Stimulated activated CD4-positive, alpha-beta T cell treated with anti-CD3 and anti-CD28 coated beads, TNF-alpha, amount 100 ng/mL, for 1 hour (primary cell): ENCODE measurements at places on chromosomes 2 and 18.

- no peak for DNase-seq
These were observed 9.6 kb downstream of the PPP1R1C start for GRCh38 chr2:181995289-181995688.

DNA sequence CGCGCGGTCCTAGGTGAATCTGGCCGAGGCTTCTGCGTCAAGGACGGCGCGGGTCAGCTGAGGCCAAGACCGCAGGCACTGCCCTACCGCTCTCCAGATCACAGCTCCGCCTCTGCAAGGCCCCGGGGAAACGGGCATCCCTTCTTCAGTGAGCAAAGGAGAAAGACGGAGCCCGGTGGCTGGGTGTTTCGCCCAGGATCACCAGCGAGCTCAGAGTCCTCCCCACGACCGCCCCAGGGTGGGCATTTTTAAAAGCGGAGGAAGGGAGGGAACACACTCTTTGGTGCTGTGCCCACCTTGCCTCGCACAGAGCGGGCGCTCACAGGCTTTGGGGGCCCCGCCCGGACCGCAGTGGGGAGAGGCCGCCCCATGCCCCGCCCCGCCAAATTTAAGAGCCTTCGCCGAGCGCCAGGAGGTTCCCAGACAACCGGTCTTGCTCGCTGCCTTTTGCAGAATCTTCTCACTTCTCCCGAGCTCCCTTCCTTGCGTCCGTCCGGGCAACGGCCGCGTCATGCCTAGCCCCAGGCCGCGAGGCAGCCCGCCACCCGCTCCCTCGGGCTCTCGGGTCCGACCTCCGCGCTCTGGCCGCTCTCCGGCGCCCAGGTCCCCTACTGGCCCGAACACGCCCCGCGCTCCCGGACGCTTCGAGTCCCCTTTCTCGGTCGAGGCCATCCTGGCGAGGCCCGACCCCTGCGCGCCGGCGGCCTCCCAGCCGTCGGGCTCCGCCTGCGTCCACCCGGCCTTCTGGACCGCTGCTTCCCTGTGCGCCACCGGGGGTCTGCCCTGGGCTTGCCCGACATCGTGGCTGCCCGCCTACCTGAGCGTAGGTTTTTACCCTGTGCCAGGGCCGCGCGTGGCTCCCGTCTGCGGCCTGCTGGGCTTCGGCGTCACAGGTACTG lies at the start of gene NOTO:
NOTO (plus strand) TSS at position 419 of the 899 bp plus-strand sequence; CDS start at position 512, 93 bp downstream.
- DNase-seq = no peak

DNA sequence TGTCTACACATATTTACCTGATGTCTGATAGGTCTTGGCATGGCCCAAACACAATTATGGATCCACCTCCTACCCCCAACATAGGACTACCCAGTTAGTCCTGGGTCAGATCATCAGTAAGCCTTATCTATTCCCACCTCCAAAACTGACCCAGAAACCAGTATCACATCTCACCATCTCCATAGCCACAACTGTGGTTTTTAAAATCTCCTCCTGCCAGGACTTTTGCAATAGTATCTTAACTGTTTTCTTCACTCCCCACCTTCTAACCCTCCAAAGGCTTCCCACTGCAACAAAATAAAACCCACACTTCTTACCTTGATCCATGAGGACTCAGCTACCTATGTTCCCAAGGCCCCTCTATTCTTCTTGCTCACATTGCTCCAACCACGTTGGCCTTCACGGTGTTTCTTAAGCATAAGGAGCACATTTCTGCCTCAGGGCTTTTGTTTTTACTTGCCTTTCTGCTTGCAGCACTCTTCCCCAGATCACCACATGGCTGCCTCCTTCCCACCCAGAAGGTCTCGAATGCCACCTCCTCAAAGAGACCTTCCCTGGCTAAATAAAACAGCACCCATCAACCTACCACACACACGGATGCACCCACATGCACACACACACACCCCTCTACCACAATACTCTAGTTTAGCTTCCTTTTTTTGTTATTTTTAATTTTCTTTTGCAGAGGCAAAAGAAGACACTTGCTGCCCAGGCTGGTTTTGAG lies 125.9 kb upstream of the SLC1A4 start:
- no peak for DNase-seq

- no peak for DNase-seq
These were observed 120.5 kb downstream of the ZFP36L2 start for GRCh38 chr2:43105586-43106558.

DNA sequence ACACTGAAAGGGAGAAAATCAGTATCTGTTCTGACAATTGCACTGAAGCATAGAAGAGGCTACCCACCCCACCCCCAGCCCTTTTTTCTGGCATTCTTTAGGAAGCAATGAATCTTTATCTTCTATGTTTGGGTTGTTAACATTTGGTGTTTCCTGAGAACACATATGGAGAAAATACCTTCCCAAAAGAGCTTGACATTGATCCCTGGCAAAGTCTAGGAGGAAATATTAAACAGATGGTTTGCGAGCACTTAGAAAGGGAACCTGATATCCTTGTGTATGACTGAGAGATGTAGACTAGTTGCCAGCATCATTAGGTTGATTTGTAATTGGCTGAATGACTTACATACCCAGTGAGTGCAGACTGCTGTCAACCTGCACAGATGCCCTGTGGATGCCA lies 42.9 kb downstream of the DOK1 start:
- no peak for DNase-seq

GRCh38 chr2:191050640-191050987 lies 36.6 kb upstream of the STAT1 start:
- no peak for DNase-seq

GRCh38 chr2:222973733-222974132 lies 78.3 kb upstream of the KCNE4 start:
- DNase-seq = no peak

GRCh38 chr2:54030806-54031205 lies 60.0 kb upstream of the PSME4 start:
- no peak for DNase-seq

DNA sequence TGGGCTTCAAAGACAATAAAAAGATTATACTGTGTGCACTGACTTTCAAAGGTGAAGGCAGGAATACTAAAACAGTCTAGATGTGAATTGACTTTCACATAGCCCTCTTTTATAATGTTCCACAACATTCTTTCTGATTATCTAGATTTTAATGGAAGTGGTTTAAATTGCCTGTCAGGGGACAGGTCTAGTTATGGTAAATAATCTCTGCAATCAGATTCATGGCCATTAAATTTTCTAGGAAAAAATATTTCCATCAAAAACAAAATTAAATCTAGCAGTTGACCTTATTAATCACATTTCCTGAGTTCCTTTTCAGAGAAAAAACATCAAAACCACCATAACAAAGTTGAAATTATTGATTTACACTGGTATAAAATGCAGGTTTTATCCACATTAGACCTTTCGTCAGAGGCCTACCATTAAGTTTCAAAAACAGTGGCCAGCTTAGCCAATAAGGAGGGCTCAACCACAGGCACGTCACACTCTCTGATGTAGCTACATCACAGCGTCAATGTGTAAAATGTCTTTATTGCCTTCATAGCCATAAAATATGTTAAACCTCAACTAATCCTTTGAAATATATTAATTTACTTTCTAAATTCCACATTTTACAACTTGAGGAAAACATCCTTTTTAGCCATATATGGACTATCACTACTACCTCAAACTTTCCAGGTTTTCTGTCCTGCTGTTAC lies 79.4 kb downstream of the NOL10 start:
- no peak for DNase-seq

- DNase-seq = no peak
These were observed 151.9 kb downstream of the RAB3GAP1 start for GRCh38 chr2:135203944-135204343.

- DNase-seq = no peak
These were observed 317.0 kb upstream of the MYT1L start for GRCh38 chr2:2648094-2648493.

DNA sequence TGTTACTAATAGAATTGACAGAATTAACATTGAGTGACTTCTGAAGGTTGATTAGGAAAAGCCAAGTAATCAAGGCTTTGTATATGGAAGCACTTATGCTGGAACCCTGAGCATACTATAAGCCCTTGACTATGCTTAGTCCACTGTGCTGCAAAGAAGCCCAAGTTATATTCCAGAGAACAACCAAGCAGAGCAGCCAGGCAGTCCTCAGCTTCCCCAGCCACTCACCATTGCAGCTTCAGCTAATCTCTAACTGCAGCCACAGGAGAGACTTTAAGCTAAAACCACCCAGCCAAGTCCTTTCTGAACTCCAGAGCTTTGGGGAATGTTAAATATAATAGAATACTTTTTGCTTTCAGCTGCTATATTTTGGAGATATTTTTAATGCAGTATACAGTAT lies 164.4 kb upstream of the VWC2L start:
- DNase-seq = no peak

DNA sequence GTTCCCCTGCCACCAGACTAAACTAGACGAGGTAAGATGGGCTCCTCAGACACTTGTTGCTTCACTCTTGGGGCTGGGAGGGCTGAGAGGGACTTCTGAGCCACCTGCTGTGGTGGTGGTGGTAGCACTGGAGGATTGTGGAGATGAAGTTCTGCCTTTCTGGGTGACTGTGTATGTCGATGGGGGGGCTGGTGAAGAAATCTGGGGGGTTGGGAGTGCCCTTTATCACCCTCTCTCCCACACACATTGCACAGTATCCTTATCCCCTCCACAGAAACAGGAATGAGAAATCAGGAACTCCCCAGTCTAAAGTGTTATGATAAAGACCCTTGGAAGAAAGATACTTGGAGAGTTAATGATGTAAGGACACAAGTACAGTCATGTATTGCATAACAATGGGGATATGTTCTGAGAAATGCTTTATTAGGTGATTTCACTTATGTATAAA lies 38.5 kb downstream of the HK2 start:
- DNase-seq = no peak

GRCh38 chr18:41569867-41570266 lies 385.2 kb upstream of the PIK3C3 start:
- no peak for DNase-seq

- no peak for DNase-seq
These were observed 94.1 kb upstream of the LDLRAD4 start for GRCh38 chr18:13124411-13124810.

DNA sequence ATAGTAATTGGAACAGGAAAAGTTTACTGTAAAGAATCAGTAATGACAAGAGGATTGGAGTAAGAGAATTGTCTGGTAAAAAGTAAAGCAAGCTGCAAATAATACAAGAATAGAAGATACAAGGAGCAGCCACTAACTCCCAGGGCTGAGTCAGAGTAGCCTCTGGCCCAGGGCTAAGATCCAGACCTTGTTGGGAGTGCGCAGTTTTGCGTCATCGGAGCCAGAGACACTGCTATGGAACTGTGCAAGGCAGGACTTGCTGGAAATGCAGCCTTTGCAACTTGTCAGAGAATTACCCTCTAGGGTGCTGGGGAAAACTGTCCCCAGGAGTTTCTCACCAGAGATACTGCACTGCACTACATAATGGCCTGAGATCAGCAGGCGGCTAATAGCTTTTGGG lies 135.2 kb downstream of the NYAP2 start:
- DNase-seq = no peak

DNA sequence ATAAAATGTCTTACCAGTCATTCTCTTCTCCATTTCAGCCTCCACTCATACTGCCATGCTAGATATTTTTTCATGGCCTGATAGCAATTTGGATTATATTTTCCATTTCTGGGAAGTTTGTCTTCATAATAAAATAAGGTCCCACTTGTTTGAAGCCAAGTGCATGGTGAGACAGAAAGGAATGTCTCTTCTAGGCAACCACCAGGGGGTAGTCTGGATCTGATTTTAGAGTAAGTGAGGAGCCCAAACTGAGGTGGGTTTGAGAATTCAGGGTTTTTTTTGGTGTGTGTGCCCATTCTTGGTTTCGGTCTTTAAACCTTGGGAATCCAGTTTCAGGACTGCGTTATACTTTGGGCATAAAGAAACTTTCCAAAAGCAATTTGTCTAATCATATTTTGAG lies 315.5 kb downstream of the RPRM start:
- DNase-seq = no peak

GRCh38 chr2:189719571-189719970 lies 43.0 kb downstream of the OSGEPL1 start:
- no peak for DNase-seq

DNA sequence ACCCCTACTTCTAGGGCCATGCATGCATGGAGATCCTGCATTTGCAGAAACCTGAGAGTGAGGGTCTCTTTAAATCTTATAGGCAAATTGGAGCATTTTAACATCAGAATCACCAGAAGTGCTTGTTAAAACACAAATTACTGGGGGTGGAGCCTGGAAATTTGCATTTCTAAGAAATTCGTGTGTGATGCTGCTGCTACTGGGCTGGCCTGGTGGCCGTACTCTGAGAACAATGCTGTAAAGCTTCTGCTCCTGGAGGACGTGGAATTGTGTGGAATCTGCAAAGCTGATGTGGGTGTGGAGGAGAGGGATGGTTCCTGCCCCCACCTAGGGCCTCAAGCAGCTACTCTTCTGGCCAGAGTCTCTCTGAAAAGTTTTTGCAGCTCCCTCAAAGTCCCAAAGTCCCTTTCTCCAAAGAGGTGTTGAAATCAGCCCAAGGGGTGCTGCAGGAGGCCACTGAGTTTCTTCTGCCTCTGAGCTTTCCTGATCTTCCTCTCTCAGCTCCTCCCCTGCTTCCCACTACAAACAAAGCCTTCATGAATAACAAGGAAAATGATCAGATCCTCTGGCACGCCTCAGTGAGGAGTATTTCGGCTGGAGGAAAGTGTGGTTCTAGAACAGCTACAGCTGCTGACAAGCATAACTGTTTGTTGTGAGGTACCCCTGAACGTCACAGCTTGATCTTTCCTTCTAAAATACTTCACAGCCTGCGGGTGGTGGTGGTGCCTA lies 508.3 kb downstream of the CNTNAP5 start:
- DNase-seq = no peak

- DNase-seq = no peak
These were observed 531.0 kb upstream of the SALL3 start for GRCh38 chr18:78448591-78448990.

GRCh38 chr2:75476761-75477160 lies 84.0 kb downstream of the EVA1A start:
- no peak for DNase-seq

DNA sequence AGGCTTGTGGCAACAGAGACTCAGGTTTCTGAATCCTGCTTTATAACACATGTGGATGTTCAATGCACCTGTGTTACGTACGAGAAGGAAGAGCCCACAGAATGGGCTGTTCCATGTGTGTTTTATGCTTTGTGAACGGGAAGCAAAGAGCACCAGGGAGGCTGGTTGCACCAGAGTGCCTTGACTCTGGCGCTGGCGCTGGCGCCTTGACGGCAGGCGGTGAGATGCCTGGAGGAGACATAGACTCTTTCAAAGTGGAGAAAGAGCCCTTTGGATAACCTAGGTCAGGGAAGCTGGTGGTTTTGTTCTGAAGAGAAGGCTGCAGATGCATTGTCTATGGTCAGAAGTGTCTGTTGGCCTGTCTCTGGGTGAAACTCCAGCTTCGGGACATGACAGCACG lies 80.2 kb upstream of the APCDD1 start:
- no peak for DNase-seq

GRCh38 chr2:206783718-206784117 lies 18.3 kb downstream of the FASTKD2 start:
- DNase-seq = no peak

GRCh38 chr2:132951008-132951714 lies 281.2 kb upstream of the LYPD1 start:
- DNase-seq = no peak
